Right renal pelvis (tissue), 4 donors: ENCODE measurements at places on chromosomes 12 and 14.

DNA sequence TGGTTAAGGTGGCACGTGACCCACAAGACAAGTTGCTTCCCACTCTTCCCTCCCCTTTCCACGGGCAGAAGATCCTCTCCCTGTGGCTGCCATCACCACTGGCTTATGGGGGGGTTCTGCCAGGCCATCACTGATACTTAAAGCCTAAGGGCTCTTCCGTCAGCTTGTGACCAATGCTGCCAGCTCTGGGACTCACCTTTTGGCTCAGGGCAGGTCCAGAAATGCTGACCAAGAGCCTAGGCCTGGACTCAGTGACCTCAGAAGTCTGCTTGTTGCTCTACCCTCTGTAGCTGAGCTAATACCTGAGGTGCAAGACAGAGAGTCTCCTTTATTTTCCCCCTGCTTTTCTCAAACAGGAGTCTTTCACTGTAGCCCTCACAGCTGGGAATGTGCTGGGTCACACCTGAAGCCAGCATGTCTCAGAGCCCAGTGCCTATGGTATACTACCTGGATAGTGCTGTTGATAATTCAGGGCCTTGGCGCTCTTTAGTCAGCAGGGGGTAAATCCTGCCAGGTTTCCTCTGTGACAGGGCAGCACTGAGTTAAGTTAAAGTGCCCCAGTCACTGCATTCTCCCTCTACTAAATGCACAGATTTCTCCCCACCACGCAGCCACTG lies 19.7 kb downstream of the FGD4 start:
- DNase-seq: no peak

DNA sequence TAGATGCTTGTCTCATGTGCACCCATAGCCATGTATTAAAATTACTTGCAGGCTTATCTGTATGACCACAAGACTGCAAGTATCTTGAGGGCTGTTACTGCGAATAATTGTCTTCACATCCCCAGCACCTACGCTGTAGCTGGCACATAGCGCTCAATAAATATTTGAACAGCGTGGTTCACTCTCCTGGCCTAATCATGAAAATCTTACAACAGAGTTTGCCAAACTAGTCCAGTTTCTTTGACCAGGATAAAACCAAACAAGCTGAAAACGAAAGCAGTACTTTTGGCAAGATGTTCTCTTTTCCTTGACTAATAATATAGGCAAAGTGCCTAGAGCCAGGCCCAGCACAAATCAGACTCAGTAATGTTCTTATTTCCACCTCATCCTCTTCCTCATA lies 106.7 kb downstream of the RPS29 start:
- DNase-seq: no peak

- DNase-seq: no peak
Observed at GRCh38 chr14:88007608-88008007, 2.7 kb downstream of the GPR65 start.

DNA sequence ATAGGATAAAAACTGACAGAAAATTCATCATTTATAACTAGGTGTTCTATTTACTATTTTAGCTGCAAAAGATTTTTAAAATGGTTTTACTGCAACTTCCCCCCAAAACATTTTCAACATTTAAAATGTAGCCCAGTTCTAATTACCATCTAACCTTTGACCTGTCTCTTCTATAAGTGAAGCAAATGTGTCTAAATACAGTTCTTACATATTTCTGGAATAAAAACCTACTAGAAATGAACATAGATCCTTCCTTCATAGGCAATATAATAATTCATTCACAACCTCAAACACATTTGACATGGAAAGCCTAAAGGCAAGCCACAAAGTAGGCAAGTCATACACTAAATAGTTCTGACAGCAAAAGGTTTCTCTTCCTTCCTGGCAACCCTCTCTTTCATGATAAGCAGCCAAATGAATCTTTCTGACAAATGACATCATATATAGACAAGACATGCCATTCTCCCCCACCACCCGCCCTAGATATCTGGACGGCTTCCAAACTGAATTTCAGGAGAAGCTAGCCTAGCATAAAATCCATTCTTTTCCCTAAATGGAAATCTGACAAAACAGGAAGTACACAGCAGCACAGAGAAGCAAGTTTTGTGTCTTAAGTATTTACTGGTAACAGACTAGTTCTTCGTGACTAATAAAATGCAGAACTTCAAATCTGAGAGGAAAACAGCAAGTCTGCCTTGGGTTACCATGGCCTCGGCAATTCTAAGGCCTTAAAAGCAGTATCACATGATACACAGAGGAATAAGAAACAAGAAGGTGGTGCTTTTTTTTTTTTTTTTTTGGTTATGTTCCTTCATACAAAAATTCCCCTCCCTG lies 17.2 kb upstream of the ARID4A start:
- DNase-seq: peak; percentile 27

GRCh38 chr14:20118795-20119194 lies 8.3 kb downstream of the OR4K17 start:
- no peak for DNase-seq

GRCh38 chr12:53499266-53500141 lies at the start of gene MAP3K12:
MAP3K12 (minus strand) TSS chr12:53499458; CDS start chr12:53487391, 12,067 bp downstream.
- no peak for DNase-seq

DNA sequence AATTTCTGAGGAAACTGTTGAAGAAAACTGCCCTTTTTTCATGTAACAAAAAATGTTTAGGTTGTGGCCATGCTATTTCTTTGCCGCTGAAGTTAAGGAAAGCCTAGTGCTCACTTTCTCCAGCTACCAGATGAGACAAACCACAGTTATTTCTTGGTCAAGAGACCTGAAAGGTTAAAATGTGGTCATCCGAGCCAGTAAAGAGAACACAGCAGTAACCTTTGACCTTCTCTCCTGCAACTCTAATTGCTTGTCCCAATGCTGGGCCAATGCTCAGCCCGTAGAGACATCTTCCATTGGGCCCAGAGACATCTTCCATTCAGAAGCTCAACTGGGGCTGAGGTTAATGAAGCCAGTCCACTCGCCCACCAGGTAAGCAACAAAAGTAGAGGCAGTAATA lies 109.8 kb upstream of the CPSF6 start:
- DNase-seq: no peak

DNA sequence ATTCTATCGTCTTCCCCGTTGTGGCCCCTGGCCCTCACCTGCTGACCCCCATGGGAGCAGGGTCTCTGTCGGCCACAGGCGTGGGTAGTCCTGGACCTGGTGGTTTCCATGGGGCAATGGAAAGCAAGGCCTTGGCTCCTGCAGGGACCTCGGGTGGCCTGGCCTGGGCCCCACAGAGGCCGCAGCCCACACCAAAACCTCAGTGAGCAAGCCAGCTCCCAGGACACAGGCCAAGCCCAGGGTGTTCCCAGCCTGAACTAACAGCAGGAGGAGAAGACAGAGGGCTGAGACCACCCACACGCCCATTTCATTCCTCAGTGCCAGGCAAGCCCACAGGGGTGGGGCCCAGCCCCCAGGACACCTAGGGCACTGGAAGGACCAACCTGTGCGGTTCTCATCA lies 16.9 kb downstream of the ABCB9 start:
- no peak for DNase-seq

GRCh38 chr12:31118347-31119191 lies 44.9 kb downstream of the DDX11 start:
- peak; percentile 35 for DNase-seq

- DNase-seq: no peak
Observed at GRCh38 chr14:103100281-103101121, 6.0 kb downstream of the EXOC3L4 start.

DNA sequence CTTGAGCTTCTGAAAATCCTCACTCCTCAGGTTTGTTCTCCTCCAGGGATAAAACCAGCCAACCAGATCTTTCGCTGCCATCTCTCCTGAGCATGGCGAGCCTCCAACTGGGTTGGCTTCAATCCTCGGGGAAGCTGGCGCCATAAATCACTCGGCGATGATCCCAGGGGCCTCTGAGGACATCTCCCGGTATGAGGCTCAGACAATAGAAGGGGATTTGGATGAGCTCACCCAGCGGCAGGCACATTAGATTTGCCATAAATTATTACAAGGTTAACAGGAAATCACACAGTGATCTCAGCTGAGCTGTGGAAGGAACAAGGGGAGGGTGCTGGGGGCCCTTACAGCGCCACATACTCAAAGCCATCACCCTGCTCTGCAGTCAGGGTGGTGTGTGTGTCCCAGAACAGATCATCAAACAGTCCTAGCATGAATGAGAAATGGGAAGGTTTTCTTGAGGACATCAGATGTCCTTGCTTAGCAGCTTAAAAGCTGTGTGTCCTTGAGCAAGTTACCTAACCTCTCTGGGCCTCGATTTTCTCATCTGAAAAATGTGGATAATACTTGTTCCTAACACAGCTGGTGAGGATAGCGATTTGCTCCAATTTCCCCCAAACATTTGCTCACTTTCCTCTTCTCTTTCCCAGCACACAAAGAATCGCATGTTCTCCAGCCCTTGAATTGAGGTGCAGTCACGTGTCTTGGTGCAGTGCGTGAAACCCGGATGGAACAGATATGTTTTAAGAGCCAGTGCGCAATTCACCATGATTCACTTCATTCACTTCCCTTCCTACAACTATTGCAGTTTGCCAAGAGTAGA lies 142.8 kb downstream of the SCARB1 start:
- no peak for DNase-seq

DNA sequence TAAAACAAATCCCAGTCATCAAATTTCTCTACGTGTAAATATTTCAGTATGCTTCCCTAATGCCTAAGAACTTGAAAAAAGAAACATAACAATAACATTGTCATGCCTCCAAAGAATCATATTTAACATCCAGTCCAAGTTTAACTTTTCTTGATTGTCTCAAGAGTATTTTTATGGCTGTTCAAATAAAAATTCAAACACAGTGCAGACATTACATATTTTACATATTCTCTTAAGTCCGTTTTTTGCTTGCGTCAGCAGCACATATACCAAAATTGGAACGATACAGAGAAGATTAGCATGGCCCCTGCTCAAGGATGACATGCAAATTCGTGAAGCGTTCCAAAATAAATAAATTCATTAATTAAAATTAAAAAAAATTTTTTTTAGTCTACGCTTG lies 23.3 kb upstream of the EEA1 start:
- DNase-seq: no peak

GRCh38 chr14:31677630-31678029 lies 116.4 kb downstream of the NUBPL start:
- DNase-seq: no peak

- no peak for DNase-seq
Observed at GRCh38 chr12:123142518-123142840, 8.4 kb downstream of the PITPNM2 start.

- no peak for DNase-seq
Observed at GRCh38 chr12:131732996-131733615, 22.2 kb downstream of the SFSWAP start.

GRCh38 chr12:47194501-47194900 lies 114.7 kb upstream of the AMIGO2 start:
- no peak for DNase-seq

DNA sequence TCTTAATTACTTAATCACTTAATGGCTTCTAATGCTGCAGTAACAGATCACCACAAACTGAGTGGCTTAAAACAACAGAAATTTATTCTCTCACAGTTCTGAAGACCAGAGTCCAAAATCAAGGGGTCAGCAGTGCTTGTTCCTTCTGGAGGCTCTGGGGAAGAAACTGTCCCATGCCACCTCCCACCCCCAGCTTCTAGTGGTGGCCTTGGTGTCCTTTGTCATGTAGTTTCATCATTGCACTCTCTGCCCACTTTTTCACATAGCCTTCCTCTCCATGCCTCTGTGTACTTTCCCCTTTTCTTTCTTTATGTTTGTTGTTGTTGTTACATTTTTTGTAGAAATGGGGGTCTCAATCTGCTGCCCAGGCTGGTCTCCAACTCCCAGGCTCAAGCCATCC lies 16.1 kb upstream of the UBC start:
- no peak for DNase-seq

DNA sequence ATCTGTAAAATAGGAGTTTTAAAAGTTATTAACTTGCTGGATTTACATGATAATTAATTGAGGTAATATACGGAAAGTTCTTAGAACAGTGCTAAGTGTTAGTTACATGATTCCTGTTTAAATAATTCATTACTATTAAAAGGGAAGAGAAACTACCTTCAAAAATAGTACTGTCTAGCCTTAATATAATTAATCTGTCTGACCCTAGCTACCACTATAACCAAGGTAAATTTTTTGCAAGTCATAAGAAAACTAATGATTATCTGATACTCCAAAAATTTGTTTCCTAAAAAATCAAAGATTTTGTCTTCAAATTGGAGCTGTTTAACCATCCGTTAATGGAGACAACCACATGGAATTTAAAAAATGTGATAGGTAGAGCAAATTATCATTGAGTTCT lies 294.3 kb upstream of the FBXO33 start:
- no peak for DNase-seq

GRCh38 chr14:50012644-50013043 lies 103.7 kb downstream of the VCPKMT start:
- DNase-seq: no peak

DNA sequence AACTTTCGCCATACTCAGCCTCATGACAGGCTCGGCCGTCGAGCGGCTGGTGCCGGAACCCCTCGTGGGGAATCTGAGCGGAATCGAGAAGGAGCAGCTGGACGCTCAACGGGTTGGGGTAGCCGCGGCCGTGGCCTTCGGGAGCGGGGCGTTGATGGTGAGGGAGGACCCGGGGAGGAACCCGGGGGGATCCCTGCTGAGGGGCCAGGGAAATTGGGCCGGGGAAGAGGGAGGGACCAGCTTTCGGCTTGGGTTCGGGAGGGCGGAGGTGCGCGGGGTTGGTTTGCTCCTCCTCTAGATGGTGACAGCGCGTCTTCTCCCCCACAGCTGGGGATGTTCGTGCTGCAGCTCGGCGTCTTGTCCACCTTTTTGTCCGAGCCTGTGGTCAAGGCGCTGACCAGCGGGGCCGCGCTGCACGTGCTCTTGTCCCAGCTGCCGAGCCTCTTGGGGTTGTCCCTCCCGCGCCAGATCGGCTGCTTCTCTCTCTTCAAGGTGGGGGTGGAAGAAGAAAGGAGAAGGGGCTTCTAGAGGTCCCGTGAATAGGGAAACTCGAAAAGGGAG lies 9.8 kb downstream of the ARHGEF25 start:
- no peak for DNase-seq

- no peak for DNase-seq
Observed at GRCh38 chr12:24905431-24905830, 43.5 kb downstream of the BCAT1 start.

DNA sequence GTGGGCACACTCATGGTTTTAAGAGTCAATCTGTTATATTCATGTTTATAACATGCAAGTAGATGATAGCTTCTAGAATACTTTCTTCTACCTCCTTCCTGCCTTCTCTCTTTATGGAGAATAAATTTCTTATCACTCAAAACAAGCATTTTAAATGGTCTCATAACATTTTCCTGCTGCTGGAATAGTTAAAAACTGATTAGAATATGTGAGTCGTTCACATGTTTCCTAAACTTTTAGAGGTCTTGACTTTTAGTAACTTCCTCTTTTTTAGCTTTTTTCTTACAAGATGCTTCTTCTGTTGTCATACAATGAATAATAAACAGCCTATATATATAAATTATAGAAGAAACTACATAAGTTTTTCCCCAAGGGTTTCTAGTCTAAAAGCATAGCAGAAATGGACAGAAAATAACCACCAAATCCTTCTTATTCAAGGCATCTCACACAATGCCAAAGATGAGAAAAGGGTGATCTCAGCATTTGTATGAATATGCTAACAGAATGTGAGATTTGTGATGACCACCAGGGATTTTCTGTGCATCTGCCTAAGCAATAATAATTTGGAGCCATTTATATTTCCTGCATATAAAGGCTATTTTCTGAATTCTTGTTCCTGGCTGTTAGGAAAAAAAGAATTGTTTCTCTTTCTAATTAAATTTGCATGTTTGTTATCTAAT lies 127.8 kb downstream of the DAAM1 start:
- DNase-seq: no peak

GRCh38 chr12:64252681-64253080 lies 30.6 kb upstream of the KICS2 start:
- DNase-seq: no peak

GRCh38 chr12:120216742-120217605 lies 16.1 kb upstream of the RPLP0 start:
- DNase-seq: no peak
